ENCODE measurements at places on chromosomes 5 and 9.
A peak's percentile ranks its signal among the peaks of the same experiment; 100 is the strongest.

DNA sequence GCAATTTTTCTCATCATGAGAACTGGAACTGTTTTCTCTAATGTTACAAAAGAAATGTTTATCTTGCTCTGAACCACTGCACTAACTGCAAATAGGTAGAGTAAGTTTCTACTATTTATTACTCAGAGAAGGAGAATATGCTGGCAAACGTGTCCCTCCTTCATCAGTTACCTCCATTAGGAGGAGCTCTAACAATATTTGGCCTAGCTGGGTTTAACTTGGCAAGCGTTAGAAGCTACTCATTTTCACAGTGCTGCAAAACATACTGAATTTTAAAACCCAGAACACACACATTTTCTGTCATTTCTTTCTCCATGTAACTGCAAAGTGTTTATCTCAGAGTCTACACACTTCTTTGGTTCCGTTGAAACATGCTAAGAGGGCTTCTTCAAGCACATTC, 101.0 kb upstream of the GABRG2 start:
- DNase-seq: no peak

- DNase-seq: peak; percentile 1
Observed at GRCh38 chr5:112106878-112107277, 312.2 kb downstream of the EPB41L4A start.

GRCh38 chr9:136345281-136346156, 18.0 kb downstream of the DNLZ start:
- DNase-seq: no peak

- no peak for DNase-seq
Observed at GRCh38 chr9:16136451-16136850, 583.6 kb downstream of the CCDC171 start.

GRCh38 chr5:139263536-139263935, 30.0 kb upstream of the MATR3 start:
- no peak for DNase-seq

DNA sequence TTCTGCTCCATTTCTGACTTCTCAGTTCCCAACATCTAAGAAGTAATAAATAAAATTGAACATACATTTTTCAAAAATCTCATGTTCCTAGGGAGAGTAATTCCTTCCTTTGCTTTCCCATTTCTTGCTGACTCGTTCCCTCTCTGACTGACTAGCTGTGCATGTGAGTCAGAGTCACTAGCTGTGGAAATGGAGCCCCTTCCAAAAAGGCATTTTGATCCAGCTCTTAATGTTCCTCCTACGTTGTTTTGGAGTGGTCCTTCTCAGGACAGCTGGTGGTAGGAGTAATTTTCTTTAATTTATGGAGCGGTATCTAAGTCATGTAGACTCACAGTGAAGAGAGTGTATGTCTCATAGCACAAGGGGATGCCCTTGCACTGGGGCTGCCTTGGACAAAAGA, 460.2 kb downstream of the GADD45G start:
- DNase-seq: no peak

- no peak for DNase-seq
Observed at GRCh38 chr9:136011703-136012496, 50.7 kb upstream of the UBAC1 start.

GRCh38 chr9:34651876-34652601, at the start of gene IL11RA:
IL11RA (plus strand) TSS chr9:34652185; CDS start chr9:34655218, 3,033 bp downstream.
- DNase-seq: peak; percentile 71

DNA sequence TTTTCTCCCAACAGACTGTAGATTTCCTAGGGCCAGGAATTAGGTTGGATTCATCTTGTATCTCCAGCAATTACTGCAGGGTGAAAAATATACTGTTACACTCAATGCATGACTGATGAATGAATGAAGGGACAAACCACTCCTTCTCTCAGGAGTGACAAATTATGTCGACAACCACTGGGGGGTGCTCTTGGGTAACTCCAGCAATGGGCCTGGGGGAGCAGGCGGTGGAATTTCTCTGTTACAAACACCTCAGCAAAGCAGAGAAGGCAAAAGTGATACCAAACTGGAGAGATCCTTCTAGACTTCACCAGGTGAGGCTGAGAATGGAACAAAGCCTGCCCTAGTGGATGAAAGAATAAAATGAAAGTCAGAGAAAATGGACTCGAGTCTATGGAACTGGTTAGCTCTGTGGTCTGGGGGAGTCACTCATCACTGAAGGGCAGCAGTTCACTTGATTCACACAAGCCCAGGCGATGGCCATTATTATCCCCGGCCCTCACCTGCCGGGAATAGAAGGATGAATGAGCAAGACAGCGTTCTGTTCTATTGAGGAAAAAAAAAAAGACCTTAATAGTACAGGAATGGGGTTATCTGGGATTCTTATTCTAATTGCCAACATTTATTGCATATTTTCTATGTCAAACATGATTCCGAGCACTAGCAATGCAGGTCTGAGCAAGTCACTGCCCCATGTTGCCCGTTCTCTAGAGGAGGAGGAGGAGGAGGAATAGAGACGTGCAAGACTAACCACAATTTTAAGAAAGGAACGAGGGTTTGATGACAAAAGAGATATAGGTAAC, 341.1 kb downstream of the ASTN2 start:
- DNase-seq: no peak
